ENCODE measurements at places on chromosomes 1 and 21.
A peak's percentile ranks its signal among the peaks of the same experiment; 100 is the strongest.

GRCh38 chr1:235549351-235550139 is 45.3 kb upstream of the B3GALNT2 start:
- no peak for DNase-seq

DNA sequence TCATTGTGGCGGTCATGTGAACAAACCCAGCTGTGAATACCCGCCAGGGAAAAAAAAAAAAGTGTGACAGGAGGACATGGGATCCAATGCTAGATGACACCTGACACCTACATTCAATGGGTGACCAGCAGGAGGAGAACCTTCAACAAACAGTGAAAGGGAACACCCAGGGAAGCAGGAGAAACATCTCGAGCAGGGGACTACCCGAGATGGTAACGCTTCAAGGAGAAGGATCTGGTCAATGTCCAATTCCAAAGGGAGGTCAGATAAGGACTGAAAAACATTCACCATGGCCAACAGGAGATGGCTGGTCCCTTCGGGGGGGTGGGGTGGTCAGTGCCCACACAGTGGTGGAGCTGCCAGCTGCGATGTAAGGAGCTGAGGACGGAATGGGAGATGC is 46.3 kb downstream of the PTPN14 start:
- DNase-seq, result no peak

GRCh38 chr1:172147541-172147940 is 272.9 kb upstream of the C1orf105 start:
- no peak for DNase-seq

DNA sequence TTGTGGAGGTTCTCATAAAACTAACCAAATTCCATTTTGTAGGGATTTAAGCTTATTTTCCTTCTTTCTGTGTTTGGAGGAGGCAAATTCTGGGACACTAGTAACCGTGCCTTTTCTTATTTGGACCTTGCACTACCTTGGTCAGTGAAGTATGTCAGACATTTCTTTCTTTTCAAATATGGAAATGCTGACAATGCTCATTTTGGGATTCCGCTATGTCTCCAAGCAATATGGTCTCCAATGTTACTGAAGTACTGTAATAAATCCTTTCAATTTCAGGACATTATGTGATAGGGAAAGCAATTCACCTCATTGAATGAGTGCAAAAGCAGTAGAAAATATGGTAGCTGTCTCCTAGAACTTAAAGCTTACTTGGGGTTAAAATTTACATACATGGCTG is 372.3 kb downstream of the HLX start:
- DNase-seq, result no peak

DNA sequence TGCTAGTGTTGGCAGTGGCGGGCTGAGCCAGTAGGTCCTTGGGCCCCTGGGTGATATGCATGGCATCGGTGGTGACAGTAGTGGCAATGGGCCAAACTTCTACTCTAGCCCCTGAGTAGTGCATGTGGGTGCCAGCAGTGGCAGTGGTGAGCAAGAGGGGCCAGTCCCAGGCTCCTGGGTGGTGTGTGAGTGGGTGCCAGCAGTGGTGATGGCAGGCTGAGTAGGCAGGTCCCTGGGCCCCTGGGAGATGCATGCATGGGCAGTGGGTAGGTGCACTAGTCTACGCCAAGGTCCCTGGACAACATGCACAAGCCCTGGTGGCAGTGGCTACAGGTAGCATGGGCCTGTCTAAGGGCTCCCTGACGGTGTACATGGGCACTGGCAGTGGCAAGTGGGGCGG is 24.6 kb upstream of the TTC22 start:
- no peak for DNase-seq

DNA sequence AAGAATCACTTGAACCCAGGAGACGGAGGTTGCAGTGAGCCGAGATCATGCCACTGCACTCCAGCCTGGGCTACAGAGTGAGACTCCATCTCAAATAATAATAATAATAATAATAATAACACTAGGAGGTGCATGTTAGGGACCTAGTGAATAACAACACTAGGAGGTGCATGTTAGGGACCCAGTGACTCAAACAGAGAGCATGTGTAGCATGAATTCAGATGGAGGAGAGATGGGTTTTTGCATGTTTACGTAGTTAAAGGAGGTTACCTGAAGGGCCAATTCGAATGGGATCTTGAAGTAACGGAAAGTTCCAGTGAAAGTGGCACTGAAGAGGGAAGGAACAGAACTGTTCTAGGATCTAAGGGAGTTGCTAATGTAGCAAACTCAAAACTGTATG is 7.1 kb upstream of the KCNK1 start:
- no peak for DNase-seq

- no peak for DNase-seq
These were observed 37.1 kb upstream of the EXO1 start for GRCh38 chr1:241810769-241811405.

DNA sequence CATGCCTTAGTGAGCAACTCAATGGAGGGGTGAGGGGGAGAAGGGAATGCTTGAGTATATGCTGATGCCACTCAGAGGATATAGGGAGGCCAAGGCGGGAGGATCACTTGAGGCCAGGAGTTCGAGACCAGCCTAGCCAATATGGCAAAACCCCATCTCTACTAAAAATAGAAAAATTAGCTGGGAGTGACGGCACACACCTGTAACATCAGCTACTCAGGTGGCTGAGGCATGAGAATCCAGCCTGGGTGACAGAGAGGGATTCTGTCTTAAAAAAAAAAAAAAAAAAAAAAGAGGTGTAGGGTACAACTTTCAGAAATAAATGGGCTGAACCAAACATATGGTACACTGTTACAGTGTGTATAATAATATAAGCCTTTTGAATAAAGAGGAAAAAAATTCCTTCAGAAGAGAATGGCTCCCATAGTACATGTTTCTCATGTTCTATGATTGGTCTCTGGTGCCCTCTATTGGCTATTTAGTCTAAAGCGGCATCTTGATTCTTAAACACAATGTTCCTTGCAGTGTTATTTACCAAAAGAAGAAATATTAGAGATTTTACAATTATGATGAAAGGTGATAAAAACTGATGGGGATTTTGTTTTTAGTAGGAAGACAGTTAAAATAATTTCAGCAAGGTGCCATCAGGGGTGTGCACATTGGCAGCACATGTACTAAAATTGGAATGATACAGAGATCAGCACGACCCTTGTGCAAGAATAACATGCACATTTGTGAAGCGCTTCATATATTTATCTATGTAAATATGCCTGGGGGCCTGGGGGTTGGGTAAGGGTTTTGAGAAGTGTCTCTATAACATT is 109.8 kb downstream of the PATJ start:
- DNase-seq, result peak; percentile 66

DNA sequence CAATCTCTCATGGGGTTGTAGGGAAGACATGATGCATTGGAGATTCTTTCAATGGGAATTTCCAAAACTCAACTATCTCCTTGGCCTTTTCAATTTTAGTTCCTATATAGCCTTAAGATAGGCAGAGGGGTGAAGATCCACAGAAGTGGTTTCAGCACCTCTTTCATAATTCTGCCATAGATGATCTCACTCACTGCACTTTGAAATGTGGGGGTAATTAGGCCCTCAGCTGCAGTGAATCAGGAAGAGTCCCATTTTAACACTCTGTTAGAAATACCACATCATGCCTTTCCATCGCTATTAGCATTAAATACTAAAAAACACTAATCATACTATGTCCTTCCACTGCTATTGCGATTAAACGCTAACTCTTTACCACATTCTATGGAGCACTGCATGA is 25.1 kb upstream of the EEIG2 start:
- DNase-seq, result no peak

GRCh38 chr1:111943846-111944749 is 45.4 kb downstream of the KCND3 start:
- no peak for DNase-seq

DNA sequence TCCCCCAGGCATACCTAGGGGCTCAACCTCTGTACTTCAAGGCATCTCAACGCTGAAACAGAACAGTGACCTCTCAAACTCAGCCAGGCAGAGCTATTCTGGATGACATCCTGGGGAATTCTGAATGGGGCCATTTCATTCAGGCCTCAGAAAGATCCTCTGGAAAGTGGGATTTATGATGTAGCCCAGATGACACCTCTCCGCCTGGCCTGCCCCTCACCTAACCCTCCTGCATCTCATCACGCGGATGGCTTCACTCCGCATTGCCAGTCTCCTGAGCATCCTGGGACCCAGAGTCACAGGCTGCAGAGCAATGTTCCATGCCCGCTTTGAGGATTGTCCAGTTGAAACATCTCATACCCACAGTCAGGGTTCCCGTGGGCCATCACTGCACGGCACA is 1.2 kb downstream of the SPATA46 start:
- no peak for DNase-seq

GRCh38 chr1:57137980-57138379 is 172.2 kb upstream of the C8B start:
- no peak for DNase-seq

DNA sequence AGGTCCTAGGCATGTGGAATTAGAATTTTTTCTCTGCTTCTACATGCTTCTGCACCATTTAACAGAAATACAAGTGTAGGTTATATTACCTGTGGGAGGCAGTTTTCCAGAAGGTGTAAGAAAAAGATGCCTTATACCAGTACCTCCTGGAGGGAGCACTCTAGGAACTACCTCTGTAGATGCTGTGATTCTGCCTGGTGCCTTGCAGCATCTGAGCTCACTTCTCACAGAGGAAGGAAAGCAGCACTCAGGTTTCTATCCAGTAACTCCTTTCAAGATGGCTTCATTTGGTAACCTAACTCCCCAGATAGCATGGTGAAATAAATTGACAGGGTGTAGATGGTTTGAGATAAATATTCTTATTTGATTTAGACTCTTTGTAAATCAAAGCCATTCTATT is 50.3 kb downstream of the GIPC2 start:
- DNase-seq, result no peak

DNA sequence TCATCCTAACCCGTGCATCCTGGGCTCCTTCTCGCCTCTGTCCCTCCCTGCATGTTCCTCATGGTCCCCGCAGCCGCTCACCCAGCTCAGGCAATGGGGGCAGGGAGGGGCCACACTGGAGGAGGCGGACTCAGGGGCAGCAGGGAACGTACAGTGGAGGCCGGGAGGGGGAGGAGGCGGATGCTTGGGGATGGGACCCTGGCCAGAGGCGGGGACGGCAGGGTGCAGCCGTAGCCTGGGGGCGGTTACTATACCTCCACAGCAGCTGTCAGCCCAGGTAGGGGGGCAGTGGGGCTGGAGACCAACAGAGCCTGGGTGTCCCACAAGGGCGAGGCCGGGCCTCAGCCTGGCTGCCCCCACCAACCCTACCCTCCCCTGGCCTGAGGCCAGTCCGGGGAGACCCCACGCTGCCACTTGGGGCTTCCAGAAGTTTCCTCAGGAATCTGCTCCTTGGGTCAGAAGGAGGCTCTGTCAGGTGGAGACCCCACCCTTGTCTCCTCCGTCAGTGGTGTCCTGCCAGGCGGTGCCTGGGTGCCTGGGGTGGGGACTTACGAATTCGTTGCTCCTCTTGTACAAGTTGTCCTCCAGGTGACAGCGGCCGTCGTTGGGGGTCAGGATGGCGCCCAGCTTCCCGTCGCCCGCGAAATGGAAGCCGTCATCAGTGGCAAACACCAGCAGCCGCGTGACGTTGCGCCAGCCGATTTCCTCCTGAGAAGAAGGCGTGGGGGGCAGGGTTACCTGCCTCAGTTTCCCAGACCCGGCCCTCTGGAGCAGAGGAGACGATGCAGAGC is 20.7 kb downstream of the ITGB2 start:
- DNase-seq, result no peak
